ENCODE measurements at places on chromosomes 13 and 19.

DNA sequence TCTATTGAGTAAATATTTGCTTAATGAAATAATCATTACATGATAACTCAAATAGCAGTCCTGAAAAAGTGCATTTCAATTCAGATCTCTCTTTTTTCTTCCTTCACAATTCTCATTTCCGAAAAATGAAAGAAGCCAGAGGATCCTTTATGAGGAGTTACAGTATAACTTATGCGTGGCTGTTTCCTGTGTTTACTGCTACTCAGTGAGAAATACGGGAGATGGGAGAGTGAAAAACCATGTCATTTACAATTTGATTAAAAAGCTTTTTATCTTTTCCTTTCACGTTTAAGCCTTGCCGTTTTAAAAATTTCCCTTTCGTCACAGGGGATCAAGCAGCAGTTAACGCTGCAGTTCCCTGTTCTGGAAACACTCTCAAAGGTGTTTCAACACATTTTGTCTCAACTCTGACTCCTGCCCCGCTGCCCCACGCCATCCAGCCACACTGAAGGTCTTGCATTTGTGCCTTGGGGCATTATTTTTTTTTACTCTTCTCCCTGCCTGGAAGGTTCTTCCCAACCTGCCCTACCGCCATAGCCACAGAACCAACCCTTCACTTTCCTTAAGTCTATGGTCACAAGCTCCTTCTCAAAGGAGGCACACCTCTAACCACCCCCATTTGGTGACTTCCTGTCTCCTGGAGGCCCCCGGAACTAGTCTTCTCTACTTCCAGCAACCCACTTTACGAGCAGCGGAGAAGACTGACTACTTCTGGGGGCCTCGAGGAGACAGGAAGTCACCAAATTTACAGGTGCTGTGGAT, 17.0 kb downstream of the KL start:
- peak; percentile 64 for DNase-seq

GRCh38 chr13:32496599-32497160, 41.9 kb downstream of the N4BP2L2 start:
- no peak for DNase-seq

GRCh38 chr13:30892966-30893365, 13.1 kb upstream of the MEDAG start:
- DNase-seq, result no peak

DNA sequence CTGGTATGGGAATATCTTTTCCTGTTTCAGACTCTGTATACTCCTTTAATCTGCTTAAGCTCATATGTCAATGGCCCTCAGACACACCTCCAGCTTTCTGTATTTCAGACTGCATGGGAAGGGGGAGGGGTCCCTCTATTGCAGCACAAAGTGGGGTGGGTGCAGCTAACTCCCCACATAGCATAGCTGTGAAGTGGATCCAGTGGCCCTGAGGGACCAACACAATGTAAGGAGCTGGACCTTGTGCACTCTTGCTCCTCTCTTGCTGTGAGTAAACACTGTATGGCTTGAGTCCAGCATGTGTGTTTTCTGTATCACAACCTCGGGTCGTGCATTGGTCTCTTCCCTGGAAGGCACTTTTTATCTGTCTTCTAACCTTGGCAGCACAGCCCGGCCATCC, 669.9 kb downstream of the PCDH9 start:
- DNase-seq, result no peak

GRCh38 chr13:46948338-46948737, 51.5 kb upstream of the HTR2A start:
- no peak for DNase-seq

- DNase-seq, result no peak
These were observed 16.6 kb downstream of the CKM start for GRCh38 chr19:45306040-45306439.

- DNase-seq, result no peak
These were observed 126.1 kb upstream of the KL start for GRCh38 chr13:32889986-32890565.

- no peak for DNase-seq
These were observed 254.5 kb upstream of the DACH1 start for GRCh38 chr13:72121466-72121865.

DNA sequence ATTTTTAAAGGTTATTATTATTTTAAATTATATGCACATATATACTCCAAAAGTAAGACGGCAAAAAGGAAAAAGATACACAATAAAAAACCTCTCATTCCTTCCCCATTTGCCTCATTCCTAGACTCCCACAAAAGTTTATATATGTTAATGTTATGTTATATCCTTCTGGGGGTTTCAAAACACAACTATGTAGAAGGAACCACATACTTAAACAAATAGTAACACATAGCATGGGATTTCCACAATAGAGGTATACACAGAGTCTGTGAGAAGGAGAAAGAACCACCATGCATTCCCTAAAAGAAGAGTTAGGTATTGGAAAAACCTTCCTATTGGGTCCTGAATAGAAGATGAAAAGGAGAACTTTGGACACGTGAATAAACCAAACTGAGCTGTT, 9.1 kb downstream of the PDS5B start:
- DNase-seq, result no peak

DNA sequence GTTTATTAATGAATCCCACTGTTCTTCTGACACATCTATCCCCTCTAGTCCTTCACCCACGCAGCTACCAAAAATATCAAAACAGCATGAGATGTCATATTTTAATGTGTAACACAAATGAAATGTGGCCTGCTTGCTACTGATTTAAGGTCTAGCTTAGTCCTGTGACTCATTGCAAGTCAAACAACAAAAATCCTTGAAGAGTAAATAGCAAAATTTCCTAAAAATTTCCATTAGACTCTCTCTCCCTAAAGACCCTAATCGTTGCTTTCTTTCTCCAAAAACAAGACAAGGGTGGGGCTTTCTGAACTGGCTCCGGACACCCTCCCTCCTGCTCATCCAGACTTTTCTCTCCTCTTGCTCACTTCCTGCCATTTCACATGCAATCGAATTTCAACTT, 99.9 kb upstream of the IPO5 start:
- no peak for DNase-seq

- no peak for DNase-seq
These were observed 52.5 kb downstream of the POSTN start for GRCh38 chr13:37546087-37546486.

DNA sequence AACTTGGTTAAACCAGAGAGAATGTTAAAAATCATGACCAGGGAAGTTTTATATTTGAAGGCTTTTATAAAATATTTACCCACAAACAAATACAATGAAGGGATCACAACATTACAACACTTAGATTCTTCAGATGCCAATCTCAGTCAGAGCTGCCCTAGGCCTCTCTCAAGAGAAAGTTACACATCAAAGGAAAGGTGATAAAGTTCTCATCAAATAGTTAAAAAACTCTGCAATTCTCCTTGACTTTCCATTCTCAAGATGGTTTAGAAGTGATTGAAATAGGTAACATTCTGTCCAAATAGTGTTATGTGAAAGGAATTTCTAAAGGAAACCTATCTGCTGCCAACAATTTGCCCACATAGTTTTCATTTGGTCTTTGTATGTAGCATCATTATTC, 1115.2 kb upstream of the MIR17HG start:
- DNase-seq, result no peak

DNA sequence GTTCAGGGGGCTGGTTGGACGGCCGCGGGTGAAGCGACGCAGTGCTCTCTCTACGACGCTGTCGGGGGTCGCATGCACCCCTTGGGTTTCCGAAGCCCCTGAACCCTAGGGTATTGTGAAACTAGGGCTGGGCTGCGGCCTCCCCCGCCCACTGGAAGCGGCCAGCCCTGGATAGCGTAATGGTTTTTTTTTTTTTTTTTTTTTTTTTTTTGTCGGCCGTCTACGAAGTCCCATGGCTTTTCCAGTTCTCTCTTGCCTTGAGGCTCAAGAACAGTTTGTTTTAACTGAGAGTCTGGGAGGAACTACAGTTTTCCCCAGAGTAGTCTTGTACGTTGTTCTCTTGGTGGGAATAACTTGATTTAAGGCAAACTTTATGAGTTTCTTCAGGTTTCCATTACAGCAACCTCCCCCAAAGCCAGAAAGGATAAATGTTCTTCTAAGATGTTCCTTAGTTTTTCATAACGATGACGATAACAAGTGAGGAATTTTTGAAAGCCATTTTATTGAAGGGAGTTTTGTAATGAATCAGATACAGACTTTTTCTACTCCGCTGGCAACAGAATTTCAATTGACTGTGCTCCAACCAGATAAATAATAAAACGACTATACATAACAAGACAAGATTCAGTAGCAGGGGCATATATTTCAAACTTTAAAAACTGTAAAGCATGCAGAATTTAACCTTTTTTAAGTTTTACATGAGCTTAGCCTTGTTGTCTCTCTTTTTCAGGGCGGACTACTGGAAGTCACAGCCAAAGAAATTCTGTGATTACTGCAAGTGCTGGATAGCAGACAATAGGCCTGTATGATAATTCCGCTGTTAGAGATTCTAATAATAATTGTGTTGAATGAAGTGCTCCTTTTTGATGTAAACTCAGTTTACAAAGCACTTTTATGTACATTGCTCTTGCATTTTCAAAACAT, 867 bp downstream of the WBP4 start:
- peak; percentile 85 for DNase-seq

- peak; percentile 29 for DNase-seq
These were observed 763 bp downstream of the POLD1 start for GRCh38 chr19:50384685-50385535.

- DNase-seq, result no peak
These were observed 8.5 kb downstream of the PRSS57 start for GRCh38 chr19:686589-687297.

GRCh38 chr19:17306285-17306714, 628 bp downstream of the MRPL34 start:
- no peak for DNase-seq

- no peak for DNase-seq
These were observed 53.2 kb downstream of the C13orf42 start for GRCh38 chr13:51057906-51058305.
